ENCODE measurements at places on chromosomes 1 and 21.

- no peak for DNase-seq
These were observed 12.3 kb downstream of the ZBTB7B start for GRCh38 chr1:155014709-155015508.

DNA sequence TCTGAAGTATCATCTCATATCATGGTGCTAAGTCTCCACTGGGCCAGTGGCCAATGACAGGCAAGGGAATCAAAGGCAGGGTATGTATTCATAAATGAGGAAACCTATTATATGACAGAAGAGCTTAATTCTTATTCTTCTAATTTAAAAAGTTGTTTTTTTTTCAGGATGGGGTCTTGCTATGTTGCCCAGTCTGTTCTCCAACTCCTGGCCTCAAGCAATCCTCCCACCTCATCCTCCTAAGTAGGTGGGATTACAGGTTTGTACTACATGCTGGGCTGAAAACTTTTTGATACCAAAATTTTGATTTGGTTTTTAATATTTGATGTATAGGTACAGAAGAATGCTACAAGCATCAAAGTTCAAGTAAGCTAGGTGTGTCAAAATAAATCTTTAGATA lies 35.0 kb downstream of the ATP8B2 start:
- no peak for DNase-seq

GRCh38 chr1:228758447-228758846 lies 23.2 kb downstream of the RHOU start:
- DNase-seq = no peak

DNA sequence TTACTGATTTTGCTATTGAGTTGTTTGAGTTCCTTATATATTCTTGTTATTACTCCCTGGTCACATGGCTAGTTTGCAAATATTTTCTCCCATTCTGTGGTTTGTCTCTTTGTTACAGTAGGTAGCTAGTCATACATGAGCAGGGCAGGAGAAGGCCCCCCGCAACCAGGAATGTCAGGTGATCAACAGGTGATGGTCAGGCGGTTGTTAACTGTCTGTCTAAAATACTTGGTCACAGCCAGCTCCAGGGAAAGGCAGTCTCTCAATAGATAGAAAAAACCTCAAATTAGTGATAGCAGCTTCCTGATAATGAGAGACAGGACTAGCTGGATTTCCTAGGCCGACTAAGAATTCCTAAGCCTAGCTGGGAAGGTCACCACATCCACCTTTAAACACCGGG lies 217.9 kb downstream of the RHOU start:
- DNase-seq = no peak

DNA sequence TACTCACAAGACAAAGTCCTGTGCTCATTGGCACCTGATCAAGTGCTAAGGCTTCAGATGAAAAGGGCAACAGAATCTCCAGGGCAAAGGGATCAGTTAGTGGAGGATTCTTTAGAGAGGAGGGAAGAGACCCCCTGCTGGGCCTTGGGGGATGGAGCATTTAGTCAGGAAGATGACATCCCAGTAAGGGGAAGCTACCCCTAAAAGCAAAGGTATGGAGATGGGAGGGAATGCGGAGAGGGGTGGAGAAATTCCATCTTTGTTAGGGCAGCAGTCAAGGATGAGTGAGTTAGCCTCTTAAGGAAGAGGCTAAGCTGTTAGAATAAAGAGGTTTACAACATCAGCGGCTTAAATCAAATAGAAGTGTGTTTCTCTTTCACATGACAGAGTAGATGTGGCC lies 67.4 kb downstream of the ST6GALNAC3 start:
- no peak for DNase-seq

GRCh38 chr21:25457946-25458345 lies 149.3 kb downstream of the MRPL39 start:
- DNase-seq = no peak

GRCh38 chr1:66147226-66147835 lies 354.6 kb downstream of the PDE4B start:
- DNase-seq = no peak

GRCh38 chr1:18962855-18963737 lies 6.6 kb upstream of the IFFO2 start:
- no peak for DNase-seq

- no peak for DNase-seq
These were observed 26.6 kb downstream of the TMEM51 start for GRCh38 chr1:15180189-15180588.

DNA sequence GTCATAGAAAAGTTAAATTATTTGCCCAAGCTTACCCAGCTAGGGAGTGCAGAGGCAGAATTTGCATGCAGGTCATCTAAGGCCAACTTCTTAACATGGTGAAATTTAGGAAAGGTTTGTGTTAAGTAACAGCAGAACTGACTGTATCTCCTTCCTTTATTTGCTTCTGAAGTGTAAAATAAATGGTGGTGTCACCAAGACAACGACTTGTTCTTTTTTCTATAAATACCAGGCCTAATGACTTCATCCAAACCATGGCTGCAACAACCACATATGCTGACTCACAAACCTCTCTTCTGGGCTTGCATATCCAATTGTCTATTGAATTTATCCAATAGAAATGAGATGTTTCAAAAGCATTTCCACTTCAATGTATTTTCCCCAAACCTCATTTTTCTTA lies 19.1 kb downstream of the COL24A1 start:
- DNase-seq = no peak

GRCh38 chr1:183129921-183130690 lies 56.0 kb upstream of the LAMC2 start:
- DNase-seq = no peak

DNA sequence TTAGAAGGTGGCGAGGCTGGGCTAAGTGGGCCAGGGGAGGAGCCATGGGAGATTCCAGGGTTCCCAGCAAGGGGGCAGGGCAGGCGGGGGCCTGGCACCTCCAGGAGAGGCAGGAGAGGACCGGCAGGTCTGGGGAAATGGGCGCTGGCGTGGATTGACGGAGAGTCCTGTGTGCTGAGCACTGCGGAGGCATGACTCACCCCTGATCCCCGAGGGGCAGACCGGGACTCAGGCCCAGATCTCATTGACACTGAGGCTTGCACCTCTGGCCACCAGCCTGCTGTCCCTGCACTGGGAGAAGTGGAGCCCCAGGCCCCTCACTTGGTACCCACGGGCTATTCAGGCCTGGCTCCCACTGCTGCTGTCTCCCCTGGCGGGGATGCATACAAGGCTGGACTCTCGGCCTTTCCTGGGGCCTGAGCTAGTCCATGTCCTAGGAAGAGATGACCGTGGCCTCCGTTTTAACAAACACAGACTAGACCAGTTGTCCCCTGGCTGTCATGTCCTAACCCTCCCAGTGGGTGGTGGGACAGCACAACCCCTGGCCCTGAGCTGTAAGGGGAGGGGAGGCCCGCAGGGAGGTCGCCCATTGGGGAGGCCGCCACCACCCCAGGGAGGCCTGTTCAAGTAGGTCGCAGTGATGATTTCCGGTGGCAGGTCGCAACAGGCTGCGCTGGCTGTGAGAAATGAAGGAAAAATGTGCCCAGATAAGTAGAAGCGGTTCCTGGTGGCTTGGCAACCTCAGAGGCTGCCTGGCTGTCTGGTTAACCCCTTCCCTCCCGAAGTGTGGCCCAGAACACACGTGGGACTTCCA lies 39.7 kb downstream of the RIPK4 start:
- no peak for DNase-seq

DNA sequence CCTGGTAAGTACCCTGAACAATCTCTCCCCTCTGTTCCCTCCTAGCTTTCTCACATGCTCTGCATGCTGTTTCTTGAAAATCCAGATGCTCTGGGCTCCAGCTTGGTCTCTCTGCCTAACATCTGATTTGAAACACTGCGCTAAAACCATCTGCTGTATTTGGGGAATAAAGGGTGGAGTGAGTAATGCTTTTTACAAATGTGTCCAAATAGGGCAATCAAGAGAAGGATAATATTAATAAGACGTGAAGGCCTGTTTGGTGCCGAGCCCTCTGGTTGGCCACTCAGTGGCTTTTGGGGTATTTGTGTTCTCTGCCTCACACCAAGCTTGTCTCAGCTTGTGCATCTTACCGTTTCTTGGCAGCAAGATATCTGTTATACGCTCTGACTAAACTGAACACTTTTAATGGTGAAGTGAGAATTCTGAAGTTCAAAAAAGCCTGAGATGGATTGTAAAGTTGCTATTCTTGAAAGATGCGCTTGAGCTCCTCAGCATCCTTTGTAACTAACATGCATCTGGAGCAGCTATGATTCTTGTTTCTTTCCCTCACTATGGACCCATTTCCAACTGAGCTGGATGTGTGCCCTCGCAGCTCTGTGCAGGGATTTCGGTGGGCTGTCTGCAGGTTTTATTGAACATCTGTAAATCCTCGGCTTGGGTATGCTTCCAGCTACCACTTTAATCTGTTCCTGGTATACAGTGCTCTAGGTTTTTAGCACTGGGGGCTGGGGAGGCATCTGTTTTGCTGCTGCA lies 269.4 kb downstream of the RWDD3 start:
- no peak for DNase-seq

DNA sequence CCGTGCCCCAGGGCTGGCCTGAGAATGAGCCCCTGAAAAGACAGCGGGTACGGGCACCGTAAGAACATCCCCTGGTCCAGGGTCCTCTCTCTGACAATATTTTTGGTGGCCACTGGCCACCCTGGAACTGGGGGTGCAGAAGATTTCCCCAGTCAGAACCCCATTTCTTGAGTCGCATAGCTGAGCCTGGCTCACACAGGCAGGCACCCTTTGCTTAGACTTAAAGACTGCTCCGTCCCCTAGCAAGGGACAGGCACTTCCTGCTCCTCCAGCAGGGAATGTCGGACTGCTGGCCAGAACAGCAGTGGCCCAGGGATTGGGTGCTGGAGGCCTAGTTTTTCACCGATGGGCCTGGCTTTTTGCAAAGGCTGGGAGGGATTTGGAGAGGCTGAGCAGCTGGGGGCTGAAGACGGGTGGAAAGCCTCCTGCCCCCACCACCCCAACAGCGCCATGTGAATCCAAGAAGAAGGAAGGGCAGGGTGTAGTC lies 4.3 kb downstream of the OLIG2 start:
- DNase-seq = no peak

DNA sequence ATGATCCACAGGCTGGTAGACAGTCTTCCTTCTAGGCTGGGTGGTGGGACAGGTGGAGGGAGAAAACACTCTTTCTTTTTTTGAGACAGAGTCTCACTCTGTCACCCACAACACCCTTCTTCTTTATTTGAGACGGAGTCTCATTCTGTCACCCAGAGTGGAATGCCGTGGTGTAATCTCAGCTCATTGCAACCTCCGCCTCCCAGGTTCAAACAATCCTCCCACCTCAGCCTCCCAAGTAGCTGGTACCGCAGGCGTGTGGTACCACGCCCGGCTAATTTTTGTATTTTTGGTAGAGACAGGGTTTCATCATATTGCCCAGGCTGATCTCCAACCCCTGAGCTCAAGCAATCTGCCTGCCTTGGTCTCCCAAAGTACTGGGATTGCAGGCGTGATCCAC lies 2.9 kb downstream of the GPR37L1 start:
- no peak for DNase-seq

DNA sequence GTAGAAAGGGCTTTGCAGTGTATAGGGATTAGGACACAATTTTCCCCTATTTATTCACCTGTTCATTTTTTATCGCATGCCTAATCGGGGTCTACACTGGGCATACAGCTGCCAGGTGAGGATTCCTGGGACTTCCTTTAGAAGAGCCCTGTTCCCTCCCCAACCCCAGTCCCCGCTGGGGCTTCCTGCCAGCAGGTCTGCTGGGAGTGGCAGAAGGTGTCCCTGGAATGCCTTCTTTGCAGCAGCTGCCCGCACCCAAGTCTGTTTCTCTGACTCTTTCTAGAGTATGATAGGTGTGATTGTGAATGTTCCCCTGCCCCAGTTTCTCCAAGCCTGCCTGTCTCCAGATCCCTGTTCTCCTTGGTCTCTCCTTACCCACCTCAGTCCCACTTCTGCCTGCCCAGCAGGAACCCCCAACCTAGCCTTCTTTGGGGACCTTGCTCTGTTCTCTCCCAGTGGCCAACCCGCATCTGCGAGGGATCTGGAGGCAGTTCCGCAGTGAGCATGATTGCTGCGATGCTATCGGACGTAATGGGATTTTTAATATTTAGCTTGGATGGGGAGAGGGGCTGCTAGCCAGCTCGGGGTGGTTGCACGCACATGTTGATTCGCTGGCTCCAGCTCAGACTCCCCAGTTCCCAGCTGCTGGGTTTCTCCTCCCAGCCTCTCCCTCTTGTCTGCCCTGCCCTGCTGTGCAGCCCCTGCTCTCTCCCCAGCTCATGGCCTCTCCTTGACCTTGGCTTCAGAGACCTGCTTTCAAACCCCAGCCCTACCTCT lies 79.8 kb downstream of the EPHB2 start:
- DNase-seq = no peak

GRCh38 chr1:172993640-172994039 lies 57.1 kb downstream of the TNFSF18 start:
- DNase-seq = no peak

DNA sequence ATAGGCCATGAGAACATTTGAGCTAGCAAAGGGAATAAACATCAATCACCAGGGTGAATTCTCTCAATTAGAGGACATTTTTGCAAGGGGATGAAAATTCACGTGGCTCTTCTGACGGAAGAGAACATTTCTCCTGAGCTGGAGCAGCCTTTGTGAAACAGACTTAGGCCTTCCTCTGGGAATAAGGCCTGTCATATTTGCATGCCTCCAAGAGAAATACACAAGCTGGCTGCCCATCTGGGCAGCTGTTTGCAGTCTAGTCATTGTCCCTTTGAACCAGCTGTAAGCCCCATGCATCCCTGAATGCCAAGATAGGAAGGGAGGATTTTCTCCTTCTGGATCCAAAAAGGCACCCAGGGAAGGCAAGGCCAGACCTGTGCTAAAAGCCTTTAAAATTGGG lies 5.5 kb downstream of the LEMD1 start:
- no peak for DNase-seq

DNA sequence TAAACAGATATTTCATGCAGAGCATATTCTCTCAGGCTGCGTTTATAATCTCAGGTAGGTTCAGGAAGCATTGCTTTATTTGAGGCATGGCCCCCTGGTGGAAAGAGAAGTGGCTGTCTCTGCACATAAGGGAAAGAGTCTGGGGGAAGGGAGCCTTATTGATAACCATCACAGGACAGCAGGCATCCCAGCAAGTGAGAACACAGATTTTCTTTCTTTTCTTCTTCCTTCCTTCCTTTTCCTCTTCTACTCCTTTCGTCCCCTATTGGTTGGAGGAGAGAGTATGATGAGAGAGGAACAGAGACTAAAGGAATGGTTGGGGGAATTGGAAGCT lies 21.9 kb downstream of the TSNAX start:
- no peak for DNase-seq

- DNase-seq = no peak
These were observed 3.6 kb upstream of the ZDHHC18 start for GRCh38 chr1:26822737-26823395.

GRCh38 chr21:37463083-37463801 lies 96.7 kb downstream of the DYRK1A start:
- no peak for DNase-seq

GRCh38 chr1:56194701-56195300 lies 384.6 kb downstream of the PLPP3 start:
- no peak for DNase-seq

- DNase-seq = no peak
These were observed 54.2 kb downstream of the SH3GLB1 start for GRCh38 chr1:86758570-86758969.

DNA sequence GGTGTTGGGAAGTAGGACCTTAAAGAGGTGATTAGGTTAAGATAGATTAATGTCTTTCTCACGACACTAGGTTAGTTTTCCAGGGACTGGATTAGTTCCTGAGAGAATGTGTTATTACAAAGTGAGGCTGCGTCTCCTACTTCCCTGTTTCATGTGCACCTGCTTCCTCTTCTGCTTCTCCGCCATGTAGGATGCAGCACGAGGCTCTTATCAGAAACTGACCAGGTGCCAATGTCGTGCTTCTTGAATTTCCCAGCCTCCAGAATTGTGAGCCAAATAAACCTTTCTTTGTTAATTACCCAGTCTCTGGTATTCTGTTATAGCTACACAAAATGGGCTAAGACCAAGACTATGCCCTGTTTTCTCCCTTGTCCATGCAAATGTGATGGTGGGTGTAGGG lies 152.2 kb upstream of the LMO4 start:
- DNase-seq = no peak

Data from activated gamma-delta T cell treated with anti-CD3 and anti-CD28 coated beads, Interleukin-2, amount 50 U/mL, for 16 hours (primary cell).